GM03348 (cell line): ENCODE measurements at places on chromosomes 11 and 22.

DNA sequence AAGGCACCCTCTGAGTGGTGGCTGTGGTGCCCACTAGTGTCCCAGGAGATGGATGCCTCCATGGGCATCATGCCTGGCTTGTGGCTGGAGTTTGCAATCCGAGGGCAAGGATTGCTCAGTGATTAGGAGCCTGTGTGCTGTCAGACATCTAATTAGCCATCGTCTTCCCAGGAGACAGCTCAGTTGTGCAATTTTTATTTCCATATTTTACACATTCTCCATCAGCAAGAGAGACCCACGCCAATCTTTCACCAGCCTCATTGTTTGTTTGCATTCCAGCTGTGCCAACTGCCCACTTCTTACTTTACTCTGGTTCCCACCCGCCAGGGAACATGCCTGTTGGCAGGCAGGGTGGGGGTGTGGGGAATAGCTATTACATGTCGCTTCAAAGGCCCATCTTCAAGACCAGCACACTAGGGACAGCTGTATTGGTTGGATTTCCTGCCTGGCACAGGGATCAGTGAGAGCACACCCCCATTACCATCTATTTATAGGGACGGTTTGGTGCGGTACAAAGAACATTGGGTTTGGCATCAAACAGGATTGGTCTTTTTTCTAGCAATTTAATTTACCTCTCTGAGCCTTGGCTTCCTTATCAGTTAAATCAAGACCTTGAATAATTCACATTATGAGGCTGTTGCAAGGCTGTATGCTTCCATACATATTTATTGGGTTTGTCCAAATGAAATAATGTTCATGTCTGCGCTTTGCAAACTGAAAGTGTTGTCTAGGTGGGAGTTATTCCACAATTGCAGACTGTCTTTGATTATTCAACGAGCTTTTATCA, 80.7 kb upstream of the NAV2 start:
- DNase-seq = peak; percentile 54

DNA sequence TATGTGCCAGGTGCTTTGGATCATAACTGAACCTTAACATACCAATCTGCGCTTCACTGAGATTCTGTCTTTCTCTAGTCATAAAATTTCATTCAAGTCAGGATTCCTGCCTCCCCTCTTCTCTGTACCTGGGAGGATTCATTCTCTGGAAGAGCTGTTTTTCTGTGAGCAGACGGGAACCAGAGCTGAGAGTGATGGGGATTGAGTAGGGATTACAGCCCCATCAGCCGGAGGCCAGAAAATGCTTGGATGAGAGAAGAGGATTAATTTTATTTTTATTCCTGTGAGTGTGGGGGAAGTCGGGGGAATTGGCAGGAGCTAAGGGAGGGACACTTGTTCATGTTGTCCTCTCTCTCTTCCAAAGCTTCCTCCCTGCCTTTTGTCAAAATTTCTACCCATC, 4.7 kb downstream of the STX3 start:
- no peak for DNase-seq

DNA sequence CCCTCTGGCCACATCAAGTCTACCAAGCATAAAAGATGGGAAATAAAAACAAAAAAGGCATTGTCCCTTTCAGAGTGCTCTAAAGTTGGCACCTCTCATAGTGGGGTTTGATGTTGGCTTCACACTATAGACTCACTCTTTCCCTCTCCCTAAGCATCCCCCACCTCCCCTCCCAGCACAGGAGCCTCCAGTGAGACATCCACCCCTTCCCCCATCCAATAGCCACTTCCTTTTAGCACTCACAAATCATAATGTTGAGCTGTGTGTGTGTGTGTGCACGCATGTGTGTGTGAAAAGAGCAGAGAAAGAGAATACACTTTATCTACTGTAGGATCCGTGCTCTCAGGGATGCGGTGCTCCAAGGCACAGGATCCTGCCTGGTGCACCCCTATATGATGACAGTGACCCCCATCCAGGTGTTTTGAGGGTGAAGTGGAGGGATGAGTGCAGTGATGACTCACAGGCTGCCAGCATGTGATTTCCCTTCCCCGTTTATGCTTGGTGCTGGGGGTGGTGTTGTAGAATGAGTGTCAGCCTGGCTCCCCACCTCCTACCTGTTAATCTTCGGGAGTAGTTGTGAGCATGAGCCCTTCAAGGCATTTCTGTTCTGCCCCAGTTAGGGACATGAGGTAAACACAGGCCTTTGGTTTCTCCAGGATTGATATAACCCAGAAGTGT, 235.2 kb upstream of the B3GAT1 start:
- no peak for DNase-seq

GRCh38 chr11:86477495-86478155, 102.9 kb downstream of the CCDC81 start:
- no peak for DNase-seq

DNA sequence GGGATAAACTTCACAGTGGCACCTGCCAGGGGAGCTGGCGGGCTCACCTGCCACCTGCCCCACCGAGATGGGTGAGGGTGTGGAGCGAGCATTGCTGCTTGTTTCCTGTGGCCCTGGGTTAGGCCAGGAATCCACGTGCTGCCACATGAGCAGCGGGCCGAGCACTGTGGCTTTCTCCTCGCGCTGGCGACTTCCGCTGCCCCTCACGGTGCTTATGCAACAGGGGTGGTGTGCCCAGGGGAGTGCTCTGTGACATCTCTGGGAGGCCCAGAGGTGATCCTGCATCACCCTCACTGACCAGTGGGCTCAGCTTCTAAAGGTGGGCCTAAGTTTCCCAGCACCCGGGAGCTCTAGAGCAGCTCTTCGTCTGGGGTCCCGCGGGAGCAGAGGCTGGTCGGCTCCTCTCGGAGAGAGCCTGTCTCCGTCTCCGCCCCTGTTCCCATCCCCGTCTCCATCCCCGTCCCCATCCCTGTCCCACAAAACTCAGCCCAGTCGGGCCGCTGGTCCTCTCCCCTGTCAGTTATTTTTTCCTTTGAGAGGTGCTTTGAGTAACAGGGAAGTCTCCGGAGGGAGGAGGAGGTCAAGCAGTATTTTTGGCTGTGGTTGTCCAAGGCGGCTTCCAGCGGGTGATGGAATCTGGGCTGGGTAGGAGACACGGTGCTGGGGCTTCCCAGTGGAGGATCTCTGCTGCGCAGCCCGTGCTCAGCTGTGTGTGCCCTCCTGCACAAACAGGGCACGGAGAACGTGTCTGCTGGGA, 42.5 kb downstream of the AP2A2 start:
- DNase-seq = no peak

GRCh38 chr11:13928566-13929251, 33.8 kb upstream of the SPON1 start:
- DNase-seq = peak; percentile 30

DNA sequence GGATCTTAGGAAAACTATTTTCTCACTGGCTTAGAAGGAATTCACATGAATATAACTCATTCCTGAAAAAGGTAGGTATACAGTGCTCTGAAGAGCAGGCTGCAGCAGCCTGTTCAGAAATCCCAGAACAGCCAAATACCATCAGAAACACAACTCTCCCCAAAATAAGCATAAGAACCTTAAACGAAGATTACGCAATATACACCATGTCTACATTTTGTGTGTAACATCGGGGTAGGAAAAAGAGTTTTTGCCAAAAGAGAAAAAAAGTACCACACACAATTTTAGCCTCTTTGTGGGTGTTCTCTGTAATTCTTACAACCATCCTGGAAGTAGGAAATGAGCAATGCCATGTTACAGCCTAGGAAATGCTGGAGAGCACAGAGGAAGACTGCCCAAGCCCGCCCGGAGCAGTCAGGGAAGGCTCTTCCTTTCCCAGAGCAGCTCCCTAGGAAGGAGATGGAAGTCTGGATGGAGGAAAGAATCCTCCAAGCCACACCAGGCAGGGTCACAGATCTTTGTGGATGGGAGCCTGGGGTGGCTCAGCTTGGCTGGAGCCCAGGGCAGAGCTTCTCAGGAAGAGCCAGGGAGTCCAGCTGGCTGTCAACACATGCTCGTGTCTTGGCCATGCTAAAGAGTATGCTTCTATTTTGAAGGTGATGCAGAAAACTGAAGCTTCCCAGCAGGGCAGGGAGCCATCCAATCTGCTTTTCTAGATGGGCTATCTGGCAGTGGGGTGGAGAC, 49.7 kb upstream of the ARFGAP3 start:
- peak; percentile 60 for DNase-seq

DNA sequence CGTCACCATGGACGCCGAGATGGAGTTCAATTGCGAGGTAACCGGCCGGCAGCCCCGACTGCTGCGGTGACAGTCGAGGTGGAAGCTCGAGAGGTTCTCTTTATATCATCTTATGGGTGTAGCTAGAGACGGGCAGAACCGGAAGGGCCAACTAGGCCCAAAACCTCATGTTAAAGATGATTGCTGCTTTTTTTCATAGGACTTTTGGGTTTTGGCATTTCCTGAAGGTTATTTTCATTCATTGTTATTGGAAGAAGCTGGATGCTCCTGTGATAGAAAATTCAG, 585 bp downstream of the NF2 start:
- no peak for DNase-seq

DNA sequence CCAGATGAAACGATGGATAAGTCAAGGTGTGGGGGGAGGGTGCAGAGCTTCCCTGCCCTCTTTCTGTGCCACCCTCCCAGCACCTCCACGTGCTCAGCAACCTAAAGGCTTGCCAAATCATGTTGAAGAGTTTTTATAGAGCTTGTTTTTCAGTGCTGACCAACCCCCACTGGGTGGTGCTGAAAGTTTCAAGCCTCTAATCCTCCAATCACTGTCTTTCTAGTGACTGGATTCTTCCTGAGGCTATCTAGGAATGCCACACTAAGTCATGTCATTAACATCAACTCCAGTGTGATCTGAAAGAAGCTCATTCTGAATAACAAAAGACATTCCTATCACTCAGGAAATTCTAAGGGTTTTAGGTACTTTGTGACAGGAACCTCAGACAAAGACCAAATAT, 382.6 kb downstream of the DYNC2H1 start:
- no peak for DNase-seq

GRCh38 chr22:33382436-33382835, 324.3 kb upstream of the SYN3 start:
- no peak for DNase-seq

GRCh38 chr11:71962428-71963038, 33.7 kb downstream of the RNF121 start:
- no peak for DNase-seq

DNA sequence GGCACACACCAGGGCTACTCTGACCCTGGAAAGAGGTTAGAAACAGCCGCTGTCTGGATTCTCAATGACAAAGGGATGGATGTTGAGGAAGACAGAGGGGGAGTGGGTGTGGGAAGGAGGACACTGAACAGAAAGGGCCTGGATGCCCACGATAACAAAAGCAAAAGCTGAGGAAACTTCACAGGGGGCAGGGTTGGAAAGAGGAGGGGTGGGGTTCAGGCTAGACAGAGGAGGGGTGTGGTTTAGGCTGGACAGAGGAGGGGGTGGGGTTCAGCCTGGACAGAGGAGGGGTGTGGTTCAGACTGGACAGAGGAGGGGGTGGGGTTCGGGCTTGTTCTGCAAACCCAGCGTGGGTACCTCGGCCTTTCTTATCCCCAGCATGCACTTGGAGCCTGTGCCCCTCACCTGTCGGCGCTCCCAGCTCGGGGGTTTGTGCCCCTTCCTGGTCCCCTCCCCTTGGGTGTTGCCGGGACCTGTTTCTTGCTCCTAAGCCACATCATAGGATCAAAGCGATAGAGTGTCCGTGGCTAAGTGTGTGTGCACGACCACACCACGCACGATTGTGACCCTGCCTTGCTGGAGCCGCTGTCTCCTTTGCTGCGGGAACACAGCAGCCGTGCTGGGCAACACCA, 75.6 kb downstream of the BRD1 start:
- DNase-seq = peak; percentile 6

- no peak for DNase-seq
These were observed 143.6 kb upstream of the POU2AF2 start for GRCh38 chr11:111101881-111102280.

DNA sequence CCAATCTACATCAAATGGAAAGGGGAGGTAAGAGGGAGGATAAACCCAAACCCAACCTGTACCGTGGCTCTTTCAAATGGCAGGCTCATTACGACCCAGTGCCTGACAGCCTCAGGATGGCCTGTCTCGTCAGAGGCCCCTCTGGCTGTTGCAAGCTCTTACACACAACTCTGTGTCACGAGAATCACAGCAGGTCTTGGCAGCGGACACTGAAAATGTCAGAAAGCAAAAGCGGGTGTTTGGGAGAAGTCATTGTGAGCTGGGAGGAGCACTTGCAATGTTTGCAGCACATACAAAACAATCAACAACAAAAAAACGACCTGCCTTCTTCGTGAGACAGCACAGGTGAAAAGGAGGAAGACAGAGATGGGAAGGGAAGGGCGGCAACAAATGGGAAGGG, 248.1 kb downstream of the OPCML start:
- DNase-seq = no peak

GRCh38 chr11:34926831-34927132, 10.4 kb downstream of the PDHX start:
- DNase-seq = no peak
